ENCODE measurements at places on chromosomes 7 and 10.

- DNase-seq: no peak
Observed at GRCh38 chr10:5550621-5551530, 26.1 kb downstream of the CALML3 start.

GRCh38 chr7:22417841-22418240, 60.9 kb upstream of the RAPGEF5 start:
- DNase-seq: no peak

DNA sequence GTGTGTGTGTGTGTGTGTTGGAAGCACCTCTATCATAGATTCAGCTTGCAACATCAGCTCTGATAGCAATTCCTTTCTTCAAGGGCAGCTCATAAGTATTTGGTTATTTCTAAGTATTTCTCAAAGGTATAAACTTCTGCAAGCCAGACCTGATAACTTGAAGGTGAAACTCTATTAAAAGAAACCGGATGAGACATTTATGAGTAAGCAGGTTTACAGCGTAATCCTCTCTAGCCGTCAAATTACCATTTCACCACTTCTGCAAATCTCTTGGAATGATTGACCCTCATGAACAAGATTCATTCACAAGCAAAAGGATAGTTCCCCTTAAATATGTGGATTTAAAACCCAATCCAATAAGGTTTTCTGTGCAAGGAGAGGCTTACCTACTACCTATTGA, 23.1 kb downstream of the PDE1C start:
- DNase-seq: no peak

- no peak for DNase-seq
Observed at GRCh38 chr7:17917842-17918241, 22.5 kb downstream of the SNX13 start.

DNA sequence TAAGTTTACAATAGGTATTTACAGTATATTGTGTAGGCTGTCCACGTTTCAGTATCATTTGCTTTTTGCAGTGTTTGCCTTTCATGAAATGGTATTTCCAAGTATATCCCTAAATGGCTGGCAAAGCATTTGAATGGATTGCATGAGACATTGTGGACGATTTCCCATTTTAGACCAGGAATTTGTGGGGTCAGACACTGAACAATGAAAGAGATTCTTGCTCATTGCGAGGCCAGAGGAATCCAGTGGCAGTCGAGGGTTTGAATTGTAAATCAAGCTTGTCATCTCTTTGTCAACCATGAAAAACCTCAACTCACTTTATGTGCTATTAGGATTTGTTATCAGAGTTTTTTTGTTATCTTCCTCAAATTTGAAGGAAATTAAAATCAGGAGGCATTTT, 70.8 kb downstream of the CREB5 start:
- DNase-seq: no peak

DNA sequence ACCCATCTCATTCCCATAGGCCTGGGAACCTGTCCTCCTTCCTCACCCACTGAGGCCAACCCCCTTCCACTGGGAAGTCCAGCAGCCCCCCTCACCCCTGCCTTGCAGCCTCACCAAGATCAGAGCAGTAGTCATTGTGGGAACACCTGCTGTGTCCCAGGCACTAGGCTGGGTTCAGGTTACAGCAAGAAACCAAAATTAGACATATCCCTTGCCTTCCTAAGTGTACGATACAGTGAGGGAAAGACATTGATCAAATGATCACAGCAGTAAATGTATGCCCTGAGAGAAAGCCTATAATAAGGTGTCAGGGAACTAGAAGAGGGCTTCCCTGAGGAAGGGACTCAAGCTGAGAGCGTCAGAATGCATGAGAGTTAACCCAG, 17.0 kb upstream of the C10orf105 start:
- no peak for DNase-seq

GRCh38 chr7:127135871-127136485, 116.8 kb downstream of the GRM8 start:
- no peak for DNase-seq

GRCh38 chr10:110790913-110791506, 80.7 kb upstream of the PDCD4 start:
- no peak for DNase-seq

- no peak for DNase-seq
Observed at GRCh38 chr10:111075577-111076185, 1.1 kb upstream of the ADRA2A start.

DNA sequence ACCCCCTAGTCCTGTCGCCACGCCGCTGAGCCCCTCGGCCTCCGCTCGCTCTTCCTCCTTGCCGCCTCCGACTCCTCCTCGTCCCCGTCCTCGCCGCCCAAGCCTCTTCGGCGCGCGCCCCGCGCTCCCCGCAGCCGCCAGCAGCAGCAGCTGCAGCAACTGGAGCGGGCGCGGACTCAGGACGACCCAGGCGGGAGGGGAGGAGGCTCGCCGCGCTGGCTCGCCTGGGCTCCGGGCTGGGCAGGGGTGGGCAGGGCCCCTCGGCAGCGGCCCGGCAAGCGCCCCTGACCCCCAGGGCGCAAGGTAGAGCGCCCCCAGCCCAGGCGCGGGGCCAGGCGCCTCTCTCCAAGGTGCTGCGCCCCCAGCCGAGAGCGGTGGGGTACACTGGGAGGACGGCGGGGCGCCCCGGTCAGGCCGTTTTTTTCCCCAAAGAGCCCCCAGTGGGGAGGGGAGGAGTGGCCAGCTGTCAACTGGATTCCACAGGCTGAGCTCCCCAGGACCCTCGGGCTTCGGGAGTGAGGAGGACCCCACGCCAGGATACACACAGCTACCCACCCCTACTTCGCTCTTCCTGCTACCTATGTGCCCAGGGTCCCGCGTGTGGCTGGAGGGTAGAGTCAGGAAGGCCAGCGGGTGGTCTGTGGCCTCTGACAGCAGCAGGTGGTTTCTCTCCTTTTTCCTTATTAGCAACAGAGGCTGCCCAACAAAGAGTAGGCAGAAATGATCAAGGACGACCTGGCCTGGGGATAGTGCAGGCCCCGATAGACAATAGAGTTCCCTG, 903 bp upstream of the KCNMA1 start:
- DNase-seq: peak; percentile 46

GRCh38 chr7:15985587-15986384, 299.3 kb upstream of the MEOX2 start:
- DNase-seq: no peak

DNA sequence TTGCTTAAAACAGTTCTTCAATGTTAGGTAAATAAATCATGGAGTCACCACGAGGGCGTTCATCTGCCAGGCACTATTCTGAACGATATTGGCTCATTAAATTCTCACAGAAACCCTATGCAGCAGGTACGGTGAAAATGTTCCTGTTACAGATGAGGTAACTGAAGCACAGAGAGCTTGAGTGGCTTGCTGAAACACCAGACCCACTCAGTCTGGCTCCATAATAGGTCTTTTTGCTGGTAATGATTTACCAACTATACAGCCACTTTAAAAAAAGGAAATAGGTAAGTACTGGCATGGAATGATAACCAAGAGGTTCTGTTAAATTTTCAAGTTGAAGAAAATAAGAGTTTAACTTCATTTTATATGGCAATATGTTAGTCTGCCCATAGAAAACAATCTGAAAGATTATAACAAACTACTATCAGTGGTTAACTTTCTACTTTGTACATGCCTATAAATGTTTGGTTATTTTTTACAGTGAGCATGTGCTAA, 1.3 kb upstream of the TM9SF3 start:
- DNase-seq: no peak

Measured in neural crest cell (in vitro differentiated cells).